ENCODE measurements at places on chromosomes 6 and 20.

GRCh38 chr6:111813677-111814310, 59.5 kb downstream of the FYN start:
- H3K4me3 ChIP-seq = no peak overlapping the region
- DNase-seq = no peak
- no peaks in the 10 kb centered on the region for H3K27me3 ChIP-seq
- no peaks in the 10 kb centered on the region for H3K36me3 ChIP-seq
- H3K27ac ChIP-seq = no peak overlapping the region

GRCh38 chr20:59690101-59690500, 85.8 kb downstream of the PHACTR3 start:
- no peaks in the 10 kb centered on the region for H3K4me1 ChIP-seq
- H3K27me3 ChIP-seq = no peaks in the 10 kb centered on the region
- no peak for DNase-seq
- H3K4me3 ChIP-seq = no peak overlapping the region

- no peaks in the 10 kb centered on the region for H3K36me3 ChIP-seq
- H3K27ac ChIP-seq = peak overlapping the region; percentile 76
Measured at GRCh38 chr20:48295445-48295903, 510.2 kb upstream of the SULF2 start.

DNA sequence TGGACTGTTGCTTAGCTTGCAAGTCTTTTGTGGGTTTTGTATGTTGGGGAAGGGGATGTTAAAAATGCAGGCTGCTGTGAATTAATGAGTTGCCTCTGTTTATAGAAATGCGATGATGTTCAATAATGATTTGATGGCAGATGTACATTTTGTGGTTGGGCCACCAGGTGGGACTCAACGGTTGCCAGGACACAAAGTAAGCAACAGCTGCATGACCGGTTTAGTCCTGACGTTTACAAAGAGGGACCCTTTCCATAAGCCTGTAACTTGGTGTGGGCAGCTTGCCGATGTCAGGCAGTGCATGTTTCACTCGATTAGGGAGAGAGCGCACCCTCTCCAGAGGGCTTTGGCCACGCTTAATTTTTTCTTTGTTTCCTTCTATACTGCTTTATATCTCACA, 1.3 kb downstream of the BTBD3 start:
- H3K4me3 ChIP-seq = peak overlapping the region; percentile 31
- no peak for DNase-seq
- H3K27me3 ChIP-seq = no peaks in the 10 kb centered on the region
- no peak overlapping the region for H3K27ac ChIP-seq
- peaks cover 11% of the 10 kb centered on the region for H3K36me3 ChIP-seq

DNA sequence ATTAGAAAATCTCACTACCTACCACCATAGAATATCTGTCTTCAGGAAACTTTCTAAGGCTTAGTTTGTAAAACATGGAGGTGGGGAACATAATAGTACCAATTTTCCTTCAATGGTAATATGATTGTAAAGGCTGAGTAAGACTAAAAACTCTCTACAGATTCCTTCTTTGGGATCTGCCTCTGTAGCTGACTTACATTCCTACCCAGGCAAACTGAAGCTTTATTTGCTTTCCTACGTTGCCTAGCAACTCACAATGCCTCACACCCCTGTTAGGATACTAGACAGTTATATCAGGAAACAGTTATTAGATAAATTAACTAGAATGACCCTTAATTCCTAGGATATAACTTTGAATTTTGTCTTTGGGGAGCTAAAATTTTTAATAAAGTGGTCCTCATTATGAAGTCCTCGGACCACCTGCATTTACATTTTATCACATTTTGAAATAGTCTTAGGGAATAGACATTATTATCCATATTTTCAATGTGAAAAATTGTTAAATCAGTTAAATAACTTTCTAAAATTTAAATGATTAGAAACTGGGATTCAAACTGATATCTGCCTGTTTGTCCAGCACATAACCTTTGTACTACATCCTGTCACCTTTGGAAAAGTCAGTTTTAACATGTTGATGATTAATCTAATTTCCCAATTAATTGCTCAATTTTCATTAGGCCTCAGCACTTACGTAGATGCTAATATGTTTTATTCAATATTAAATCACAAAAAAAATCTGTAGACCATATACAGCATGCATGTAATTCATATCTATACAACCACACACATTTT, 591.4 kb downstream of the RNF144B start:
- no peaks in the 10 kb centered on the region for H3K27me3 ChIP-seq
- no peaks in the 10 kb centered on the region for H3K36me3 ChIP-seq
- peak overlapping the region; percentile 79 for H3K27ac ChIP-seq
- peaks cover 52% of the 10 kb centered on the region for H3K4me1 ChIP-seq
- H3K4me3 ChIP-seq = no peak overlapping the region
